ENCODE measurements at places on chromosomes 7 and 10. TPM values are rescaled to one million over a fixed set of nuclear protein-coding genes. Genes with fewer than 3 reads are reported as not detected.

Gene EBF3
- 12.2 TPM for total RNA-seq

Gene CCT6A
- total RNA-seq: 99.3 TPM

Gene GNGT1
- not detected for total RNA-seq

Gene SSC4D
- total RNA-seq: 3.7 TPM

Gene C10orf95
- 0.35 TPM for total RNA-seq

Gene IDI1
- 40.4 TPM for total RNA-seq

Gene STAG3
- 1.3 TPM for total RNA-seq

Gene COL26A1
- total RNA-seq: 21.9 TPM

Gene GPR37
- 3.2 TPM for total RNA-seq

Gene FGL2
- total RNA-seq: 97.6 TPM

Gene TCAF2
- 2.3 TPM for total RNA-seq

Gene JAKMIP3
- 0.35 TPM for total RNA-seq

Gene TDRD1
- total RNA-seq: 0.06 TPM

Gene DNMBP
- total RNA-seq: 31.2 TPM

Gene CYP26C1
- total RNA-seq: not detected

Gene CFAP43
- 12.3 TPM for total RNA-seq

Gene ERVW-1
- not detected for total RNA-seq

Gene MMP21
- 0.23 TPM for total RNA-seq
